HCEC 1CT (cell line): ENCODE measurements at places on chromosomes 2 and 18.

DNA sequence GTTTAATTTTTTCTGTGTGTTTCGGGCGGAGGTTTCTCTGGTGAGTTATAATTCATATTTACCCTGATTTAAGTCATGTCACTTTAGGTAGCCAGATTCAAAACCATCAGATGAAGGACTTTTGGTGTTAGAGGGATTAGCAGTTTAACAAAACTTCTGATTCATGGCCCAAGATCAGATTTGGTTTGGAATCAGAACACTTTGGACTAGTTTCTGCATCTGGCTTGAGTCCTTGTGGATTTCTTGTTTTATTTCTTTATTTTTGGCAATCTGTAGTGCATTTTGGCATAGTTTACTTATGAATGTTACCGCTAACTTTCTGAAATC, 3.5 kb downstream of the NEDD4L start:
- no peak for DNase-seq

- DNase-seq, result peak; percentile 73
Observed at GRCh38 chr18:22831441-22831904, 101.7 kb upstream of the RBBP8 start.

GRCh38 chr2:170340693-170341068, 162.7 kb downstream of the MYO3B start:
- DNase-seq, result no peak

- no peak for DNase-seq
Observed at GRCh38 chr2:241505781-241506201, 2.6 kb downstream of the STK25 start.

- no peak for DNase-seq
Observed at GRCh38 chr2:197453914-197454398, 604 bp downstream of the COQ10B start.

DNA sequence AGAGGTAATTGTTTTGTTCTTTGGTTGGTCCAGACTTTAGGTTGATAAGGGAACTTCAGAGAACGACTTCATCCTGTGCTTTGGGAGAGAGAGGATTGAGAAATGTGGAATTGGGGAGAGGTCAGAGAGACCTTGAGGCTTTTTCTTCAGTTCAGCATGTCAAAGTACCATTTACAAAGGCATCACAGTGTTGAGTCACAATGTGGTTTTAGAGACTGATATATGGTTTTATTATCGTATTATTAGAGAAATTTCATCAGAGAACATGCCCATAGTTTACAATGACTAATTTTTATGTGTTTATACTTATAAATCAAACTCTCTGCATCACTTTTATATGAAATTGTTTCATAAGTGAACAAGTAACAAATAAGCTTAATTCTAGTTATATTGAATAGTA, 626.6 kb downstream of the DSC3 start:
- DNase-seq, result no peak
